SW480 (cell line): ENCODE measurements at places on chromosomes 5 and 9.

GRCh38 chr9:75010570-75010969 is 17.5 kb downstream of the CARNMT1 start:
- no peak for DNase-seq

- no peak for DNase-seq
Measured at GRCh38 chr5:151497391-151498002, 50.1 kb downstream of the SLC36A1 start.

DNA sequence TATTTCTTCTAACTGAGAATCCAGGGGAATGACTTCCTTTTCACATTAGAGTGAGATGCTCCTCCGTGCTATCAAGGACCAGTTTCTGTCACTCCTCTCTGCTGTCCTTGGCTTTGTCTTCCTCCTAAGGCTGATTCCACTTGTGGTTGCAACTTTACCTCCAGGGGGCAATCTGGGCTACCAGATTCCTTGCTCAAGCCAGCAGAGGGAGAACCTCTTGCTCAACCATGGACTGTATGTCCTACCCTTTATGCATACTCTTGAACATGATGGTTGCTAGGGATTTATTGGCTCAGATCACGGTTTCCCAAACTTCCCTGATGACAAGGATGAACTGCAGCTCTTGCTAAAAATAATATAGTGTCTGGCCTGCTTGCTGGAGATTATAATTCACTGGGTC is 24.0 kb downstream of the NNT start:
- peak; percentile 27 for DNase-seq

GRCh38 chr5:134502259-134502658 is 23.2 kb upstream of the JADE2 start:
- DNase-seq, result no peak

DNA sequence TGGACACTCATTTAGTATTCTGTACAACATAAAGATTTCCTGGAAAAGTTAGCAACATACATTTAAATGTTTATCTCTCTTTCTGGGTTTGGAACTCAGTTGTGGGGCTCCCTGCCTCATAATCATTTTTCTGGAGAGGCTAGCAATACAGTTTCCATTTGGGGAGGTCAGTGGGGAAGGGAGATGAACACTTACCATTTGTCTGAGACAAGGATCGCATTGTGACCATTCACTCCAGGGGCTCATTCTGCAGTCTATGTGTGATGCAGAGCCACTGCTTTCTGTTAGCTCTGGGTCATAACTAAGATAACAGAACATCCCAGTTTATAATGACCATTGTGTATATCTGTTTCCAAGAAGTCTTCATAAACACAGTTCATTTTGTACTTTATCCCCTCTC is 22.4 kb downstream of the C9 start:
- DNase-seq, result no peak

DNA sequence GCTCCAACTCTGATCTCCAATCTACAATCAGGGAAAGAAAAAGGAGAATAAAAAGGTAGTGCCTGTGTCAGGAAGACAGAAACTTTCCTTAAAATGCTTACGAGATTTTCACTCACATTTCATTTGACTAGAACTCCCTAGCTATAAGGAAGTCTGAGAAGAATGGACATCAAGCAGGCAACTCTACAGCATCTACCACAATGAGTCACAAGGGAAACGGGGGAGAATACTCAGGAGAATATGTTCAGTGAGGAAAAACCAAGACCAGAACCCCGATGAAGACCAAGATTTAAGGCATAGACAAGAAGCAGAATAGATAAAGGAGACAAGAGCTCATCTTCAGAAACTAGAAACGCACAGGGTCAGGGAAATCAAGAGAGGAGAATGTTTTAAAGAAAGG is 9.0 kb upstream of the SETD9 start:
- no peak for DNase-seq

DNA sequence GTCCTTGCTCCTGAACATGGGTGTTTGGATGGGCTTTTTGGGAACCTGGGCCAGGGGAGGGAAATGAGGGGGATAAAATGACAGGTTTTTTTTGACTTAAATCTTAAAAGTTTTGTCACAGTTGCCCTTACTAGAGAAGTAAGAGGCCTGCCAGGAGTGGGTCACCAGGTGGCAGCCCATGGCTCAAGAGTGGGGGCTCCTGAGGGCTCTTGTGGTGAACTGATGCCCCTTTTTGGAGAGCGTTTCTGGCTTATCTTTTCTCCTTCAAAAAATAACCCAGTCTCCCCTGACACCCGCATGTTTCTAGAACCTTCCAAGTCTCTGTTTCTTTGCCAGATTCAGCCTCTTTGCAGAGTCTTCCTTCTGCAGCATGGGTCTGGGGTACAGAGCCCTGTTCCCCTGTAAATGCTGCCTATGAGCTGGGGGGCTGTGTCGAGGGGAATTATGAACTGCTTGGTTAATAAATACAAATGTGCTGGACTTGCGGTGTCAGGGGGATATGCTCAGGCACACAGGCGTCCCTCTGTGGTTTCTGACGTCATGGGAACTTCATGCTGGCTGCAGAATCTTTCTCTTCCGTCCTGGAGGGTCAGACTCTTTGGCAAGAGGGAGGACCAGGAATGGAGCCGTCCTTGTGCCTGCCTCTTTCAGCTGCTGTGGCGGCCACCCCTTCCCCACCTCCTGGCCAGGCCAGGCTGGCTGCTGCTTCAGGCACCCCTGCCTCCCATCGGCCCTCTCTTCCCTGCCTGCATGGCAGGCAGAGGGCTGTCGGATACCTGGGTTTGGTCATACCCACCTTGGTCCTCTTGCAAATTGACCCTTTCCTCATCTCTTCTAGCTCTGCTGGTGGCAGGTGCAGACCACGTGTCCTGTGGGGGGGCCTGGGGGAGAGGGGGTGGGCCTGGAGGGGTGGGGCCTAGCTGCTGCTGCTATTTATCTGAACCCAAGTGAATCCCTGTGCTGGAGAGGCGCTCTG is 30.1 kb downstream of the PTPA start:
- DNase-seq, result peak; percentile 76

GRCh38 chr5:153888781-153889180 is 149.9 kb downstream of the FAM114A2 start:
- no peak for DNase-seq

- DNase-seq, result no peak
Measured at GRCh38 chr9:18294229-18294628, 179.7 kb upstream of the ADAMTSL1 start.

DNA sequence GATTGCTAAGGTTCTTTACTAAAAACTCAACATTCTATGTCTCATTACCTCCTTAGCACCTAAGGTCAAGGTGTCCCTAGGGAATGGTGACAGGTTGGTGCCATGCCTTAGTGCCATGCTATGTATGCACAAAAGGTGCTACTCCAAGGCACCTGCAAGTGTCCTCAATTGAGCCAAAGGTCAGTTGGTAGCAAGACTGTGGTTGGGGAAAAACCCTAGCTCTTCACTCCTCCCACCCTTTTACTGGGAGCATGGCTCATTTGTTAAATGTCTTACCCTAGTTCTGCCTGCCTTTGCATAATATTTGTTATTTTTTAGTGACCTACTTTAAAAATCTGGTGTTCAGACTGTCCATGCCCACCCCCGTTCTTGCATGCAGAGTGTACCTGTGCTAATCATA is 17.0 kb downstream of the ACO1 start:
- no peak for DNase-seq

DNA sequence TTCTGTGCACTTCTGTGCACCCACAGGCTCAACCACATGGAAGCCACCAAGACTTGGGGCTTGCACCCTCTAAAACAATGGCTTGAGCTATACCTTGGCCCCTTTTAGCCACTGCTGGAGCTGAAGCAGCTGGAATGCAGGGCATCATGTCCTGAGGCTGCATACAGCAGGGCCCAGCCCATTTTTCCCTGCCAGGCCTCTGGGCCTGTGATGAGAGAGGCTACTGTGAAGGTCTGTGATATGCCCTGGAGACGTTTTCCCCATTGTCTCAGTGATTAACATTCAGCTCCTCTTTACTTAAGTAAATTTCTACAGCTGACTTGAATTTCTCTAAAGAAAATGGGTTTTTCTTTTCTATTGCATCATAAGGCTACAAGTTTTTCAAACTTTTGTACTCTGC is 134.0 kb upstream of the EGFLAM start:
- DNase-seq, result no peak

DNA sequence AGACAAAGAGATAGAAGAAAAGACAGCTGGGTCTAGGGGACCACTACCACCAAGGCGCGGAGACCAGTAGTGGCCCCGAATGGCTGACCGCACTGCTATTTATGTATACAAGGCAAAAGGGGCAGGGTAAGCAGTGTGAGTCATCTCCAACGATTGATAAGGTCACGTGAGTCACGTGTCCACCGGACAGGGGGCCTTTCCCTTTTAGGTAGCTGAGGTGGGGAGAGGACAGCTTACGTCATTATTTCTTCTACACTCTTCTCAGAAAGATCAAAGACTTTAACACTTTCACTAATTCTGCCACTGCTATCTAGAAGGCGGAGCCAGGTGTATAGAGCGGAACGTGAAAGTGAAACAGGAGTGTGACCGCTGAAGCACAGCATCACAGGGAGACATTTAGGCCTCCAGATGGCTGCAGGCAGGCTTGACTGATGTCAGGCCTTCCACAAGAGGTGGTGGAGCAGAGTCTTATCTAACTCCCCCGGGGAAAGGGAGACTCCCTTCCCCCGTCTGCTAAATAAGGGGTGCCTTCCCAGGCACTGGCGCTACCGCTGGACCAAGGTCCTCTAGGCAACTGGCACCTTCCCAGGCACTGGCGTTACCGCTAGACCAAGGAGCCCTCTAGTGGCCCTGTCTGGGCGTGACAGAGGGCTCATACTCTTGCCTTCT is 6.1 kb upstream of the PRR16 start:
- peak; percentile 79 for DNase-seq

DNA sequence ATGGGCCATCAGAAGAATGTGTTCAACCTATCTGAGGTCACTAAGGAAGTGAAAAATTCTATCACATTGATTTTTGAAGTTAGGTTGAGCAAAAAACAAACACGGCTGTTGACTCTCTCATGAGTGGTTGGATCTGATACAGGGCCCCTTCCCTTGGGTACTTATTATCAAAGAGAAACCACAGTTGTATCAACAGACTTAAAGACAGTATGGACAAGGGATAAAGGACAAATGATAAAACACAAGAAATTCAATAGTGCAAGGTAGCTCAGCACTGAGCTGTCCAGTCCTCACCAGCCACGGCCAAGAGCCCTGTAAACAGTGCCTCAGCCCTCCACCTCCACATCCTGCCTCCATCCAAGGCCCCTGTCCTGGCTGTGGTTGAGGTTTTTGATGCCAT is 86.9 kb downstream of the UBE2QL1 start:
- no peak for DNase-seq

DNA sequence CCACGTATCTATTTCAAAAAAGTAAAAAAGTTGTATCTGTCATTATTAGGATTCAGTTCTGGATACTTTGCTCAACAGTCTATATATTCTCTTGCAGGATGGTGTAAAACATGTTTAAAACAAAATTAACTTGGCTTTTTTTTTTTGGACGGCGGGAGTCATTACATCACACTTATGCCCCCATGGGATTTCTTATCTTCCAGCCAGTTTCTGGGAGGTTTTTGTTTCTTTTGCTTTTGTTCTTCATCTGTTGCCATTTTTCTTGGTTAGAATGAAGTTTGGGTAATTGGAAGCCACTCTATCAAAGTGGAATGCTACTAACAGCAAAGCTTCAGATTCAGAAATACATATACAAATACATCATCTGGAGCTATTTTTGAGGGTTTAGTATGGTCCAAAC is 1.8 kb upstream of the STARD4 start:
- no peak for DNase-seq

DNA sequence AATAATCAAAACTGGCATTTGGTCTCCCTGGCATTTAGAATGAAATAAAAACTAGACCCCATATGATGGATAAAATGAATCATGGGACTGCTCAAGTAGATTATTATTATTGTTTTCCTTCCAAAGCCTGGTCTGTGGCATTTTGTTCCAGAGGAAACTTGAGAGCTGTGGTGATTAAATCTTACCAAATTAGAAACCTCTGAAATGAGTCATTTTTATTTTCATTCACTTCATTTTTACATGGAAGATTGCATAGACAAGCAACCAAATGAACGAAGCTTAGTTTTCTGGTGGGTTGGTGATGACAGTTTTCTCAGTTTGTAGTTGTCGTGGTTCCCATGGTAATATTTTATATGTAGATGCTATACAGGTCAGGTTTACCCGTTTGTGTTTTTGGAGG is 23.4 kb downstream of the PAM start:
- DNase-seq, result no peak

DNA sequence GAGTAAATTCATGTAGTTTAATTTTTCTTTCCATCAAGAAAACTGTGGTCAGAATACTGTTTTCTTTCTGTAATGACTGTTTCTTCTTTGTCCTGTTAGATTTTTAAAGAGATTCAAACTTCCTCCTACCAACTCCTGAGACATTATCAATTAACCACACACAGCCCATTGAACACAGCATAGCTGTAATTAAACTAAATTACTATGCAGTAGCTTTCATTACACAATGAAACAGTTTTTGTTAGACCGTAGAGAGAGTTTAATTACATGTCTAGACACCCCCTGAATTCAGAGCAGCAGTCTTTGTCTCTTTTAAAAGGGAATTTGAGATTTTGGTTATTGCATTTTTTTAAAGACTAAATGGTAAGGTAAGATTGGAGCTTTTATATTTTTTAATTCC is 77.5 kb downstream of the STARD4 start:
- DNase-seq, result no peak

- DNase-seq, result peak; percentile 42
Measured at GRCh38 chr5:150058480-150059126, 27.8 kb downstream of the CSF1R start.

- DNase-seq, result no peak
Measured at GRCh38 chr9:136943291-136944211, 987 bp downstream of the FBXW5 start.

- DNase-seq, result no peak
Measured at GRCh38 chr5:3511519-3511918, 84.1 kb upstream of the IRX1 start.

DNA sequence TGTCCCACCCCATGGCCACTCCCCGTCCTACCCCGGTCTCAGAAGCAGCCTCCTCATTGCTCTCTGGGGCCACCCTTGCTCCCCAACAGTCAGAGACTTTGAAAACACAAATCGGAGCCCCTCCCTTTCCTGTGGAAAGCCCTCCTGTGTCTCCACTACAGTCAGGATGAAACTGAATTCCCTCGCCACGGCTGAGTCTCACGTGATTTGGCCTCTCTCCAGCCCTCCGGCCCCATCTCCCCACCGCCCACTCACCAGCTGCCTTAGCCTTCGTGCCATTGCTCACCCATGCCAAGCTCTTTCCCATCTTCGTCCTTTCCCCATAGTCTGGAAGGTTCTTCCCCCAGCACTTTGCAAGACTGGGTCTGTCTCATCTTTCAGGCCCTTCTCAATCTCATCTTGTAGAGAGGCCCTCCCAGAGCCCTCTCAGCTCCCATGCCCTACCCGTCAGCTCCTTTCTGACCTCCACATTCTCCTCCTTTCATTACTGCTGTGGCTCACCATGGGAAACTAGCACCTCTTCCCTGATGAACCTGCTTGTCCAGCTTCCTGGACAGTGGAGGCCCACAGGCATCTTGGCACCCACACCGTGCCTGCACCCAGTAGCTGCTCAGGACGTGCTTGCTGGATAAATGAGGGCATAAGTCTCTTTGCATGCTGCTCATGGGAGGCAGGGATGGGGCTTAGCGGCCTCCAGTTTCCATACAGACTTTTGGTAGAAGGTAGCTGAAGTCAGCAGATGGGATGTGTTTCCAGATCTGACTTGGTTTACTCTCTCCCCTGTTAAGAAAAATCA is 126.4 kb upstream of the COL5A1 start:
- DNase-seq, result no peak

- no peak for DNase-seq
Measured at GRCh38 chr5:93120051-93120450, 461.0 kb downstream of the NR2F1-AS1 start.

- DNase-seq, result peak; percentile 87
Measured at GRCh38 chr5:176619203-176619568, 9.2 kb upstream of the GPRIN1 start.
